ENCODE measurements at places on chromosomes 13 and 19. TPM values are rescaled to one million over a fixed set of nuclear protein-coding genes. Genes with fewer than 3 reads are reported as not detected.

Gene FUT3
- 0.53 TPM for total RNA-seq

Gene CATSPERD
- total RNA-seq = not detected

Gene IL4I1
- total RNA-seq = not detected

Gene TPTE2
- total RNA-seq = not detected

DNA sequence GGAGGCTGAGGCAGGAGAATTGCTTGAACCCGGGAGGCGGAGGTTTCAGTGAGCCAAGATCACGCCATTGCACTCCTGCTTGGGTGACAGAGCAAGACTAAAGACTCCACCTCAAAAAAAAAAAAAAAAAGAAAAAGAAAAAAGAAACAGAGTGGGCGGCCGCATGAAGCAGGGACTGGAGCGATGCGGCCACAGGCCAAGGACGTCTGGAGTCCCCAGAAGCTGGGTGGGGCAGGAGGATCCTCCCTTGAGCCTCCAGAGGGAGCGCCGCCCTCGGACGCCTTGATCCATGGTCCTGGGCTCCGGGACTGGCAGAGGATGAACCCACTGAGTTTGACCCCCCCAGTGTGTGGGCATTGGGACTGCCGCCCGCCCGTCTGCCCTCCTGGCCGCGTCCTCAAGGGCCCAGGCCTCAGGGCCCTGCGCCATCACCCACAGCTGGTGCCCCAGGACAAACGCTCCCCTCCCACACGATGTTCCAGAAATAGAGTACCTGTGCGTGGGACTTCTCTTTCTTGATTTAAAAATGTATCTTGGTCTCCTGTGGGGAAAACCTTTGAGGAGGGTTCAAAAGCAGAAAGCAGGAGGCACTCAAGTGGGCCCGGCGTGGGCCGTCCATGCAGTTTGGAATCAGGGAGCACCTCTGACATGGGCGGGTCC, 15.5 kb downstream of the BTBD2 start:
- no peak overlapping the region for H3K4me3 ChIP-seq
- no peaks in the 10 kb centered on the region for H3K4me1 ChIP-seq
- H3K36me3 ChIP-seq = no peaks in the 10 kb centered on the region
- DNase-seq = no peak
